ENCODE measurements at places on chromosomes 12 and 14.
A peak's percentile ranks its signal among the peaks of the same experiment; 100 is the strongest.

DNA sequence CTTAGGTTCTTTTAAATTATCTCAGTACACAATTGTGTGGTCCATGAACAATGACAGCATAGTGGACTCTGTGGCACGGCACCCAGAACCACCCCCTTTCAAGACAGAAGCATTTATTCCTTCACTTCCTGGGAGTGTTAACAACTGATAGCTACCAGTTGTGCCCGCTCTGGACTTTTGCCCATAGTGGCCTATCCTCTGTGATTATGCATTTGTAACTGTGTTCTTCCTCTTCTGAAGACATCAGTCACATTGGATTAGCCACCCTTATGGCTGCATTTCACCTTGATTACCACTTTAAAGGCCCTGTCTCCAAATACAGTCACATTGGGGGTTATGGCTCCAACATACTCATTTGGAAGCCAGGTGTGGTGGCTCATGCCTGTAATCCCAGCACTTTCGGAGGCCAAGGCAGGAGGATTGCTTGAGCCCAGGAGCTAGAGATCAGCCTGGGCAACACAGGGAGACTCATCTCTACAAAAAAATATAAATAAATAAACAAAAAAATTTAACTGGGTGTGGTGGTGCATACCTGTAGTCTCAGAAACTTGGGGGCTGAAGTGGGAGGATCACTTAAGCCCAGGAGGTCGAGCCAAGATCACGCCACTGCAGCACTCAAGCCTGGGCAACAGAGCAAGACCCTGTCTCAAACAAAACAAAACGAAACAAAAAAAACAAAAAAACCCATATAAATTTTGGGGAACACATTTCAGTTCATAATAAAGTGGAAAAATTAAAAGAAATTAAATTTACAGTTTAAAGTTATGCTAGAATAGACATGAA is 27.6 kb upstream of the PHC1 start:
- DNase-seq = no peak

GRCh38 chr12:131007031-131007739 is 53.5 kb downstream of the ADGRD1 start:
- no peak for DNase-seq

DNA sequence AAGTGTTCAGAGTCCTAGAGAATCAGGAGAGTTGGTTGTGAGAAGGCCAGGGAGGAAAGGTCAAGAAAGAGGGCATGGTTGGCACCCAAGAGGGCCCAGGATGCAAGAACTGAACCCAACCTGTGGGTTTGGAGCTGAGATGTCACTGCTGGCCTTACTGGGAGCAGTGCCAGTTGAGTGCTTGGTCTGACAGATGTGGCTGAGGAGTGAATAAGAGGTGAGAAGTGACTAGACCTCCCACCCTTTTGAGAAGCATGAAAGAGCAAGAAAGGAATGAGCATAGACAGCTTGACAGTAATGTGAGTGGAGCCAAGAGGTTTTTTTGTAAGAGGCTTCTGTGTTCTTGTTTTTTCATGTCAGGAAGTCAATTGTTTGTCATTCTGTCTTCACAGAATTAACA is 95.3 kb downstream of the FGD4 start:
- peak; percentile 17 for DNase-seq

- no peak for DNase-seq
Measured at GRCh38 chr14:100104006-100104352, 38.8 kb downstream of the EVL start.

DNA sequence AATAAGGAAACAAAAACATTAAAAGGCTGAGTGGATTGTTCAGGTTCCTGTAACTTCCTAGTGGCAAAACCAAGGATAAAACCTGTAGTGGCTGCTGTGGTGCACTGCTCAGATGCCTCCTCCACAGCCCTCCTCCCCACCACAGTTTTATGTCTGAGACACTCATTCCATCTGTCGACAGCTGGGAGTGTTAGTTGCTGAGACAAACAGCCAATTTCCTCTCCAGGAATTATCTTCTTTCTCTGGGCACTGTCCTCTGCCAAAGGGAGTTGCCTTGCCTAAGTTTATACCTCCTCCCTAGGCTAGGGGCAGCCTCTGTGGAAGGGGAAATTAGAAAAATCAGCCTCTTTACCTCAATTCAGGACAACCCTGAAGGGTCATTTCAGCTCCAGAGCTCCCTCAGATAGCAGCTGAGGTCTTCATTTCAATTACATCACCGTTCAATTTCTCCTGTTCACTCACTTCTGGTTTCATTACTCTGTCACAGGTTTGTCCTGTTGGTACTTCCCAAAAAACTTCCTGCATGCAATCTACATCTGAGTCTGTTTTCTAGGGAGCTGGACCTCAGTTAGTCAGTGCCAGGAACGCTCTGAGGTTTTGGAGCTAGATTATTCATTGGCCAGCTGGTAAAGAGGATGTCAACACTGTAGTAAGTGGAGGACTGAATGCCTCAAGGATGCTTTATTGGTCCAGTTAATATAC is 74.9 kb upstream of the ATP2B1 start:
- no peak for DNase-seq

- DNase-seq = peak; percentile 36
Measured at GRCh38 chr12:112988224-112988623, 9.9 kb downstream of the OAS2 start.

DNA sequence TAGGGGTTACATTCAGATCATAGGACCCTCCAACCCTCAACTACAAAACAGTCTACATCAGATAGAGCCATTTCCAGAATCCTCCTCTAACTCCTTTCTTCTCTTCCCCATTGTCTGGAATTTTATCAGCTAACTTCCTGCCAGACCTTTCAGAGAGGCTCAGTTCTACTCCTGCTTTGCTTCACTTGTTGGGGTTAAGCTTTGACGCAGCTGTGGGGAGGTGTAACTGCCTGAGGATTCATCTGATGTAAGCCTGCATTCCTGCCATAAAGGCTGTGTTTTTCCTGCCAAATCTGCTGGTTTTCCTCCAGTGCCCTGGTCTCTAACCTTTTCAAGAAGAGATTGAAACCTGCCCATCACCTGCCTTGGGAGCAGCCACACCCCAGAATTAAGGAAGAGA is 16.9 kb downstream of the DHRS2 start:
- no peak for DNase-seq

GRCh38 chr14:89616425-89616824 is 199.4 kb upstream of the FOXN3 start:
- DNase-seq = no peak

DNA sequence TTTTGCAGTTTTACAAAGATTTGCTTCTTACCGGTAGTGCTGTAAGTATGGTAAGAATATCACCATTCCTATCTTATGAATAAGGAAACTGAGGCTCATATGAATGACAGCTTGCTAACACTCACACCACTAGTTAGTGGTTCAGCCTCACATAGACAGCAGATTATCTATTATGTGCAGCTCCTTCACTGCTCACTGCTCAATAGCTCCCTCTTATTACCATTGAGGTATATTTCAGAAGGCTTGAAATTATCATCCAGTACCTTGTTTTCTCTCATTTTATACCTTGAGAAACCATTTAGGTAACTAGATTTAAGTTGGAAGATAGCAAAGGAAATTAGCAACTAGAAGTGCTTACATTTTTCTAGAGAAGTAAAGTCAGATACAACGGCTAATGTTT is 15.5 kb downstream of the RIC8B start:
- DNase-seq = no peak

GRCh38 chr12:94116191-94116590 is 32.2 kb upstream of the PLXNC1 start:
- no peak for DNase-seq

- no peak for DNase-seq
Measured at GRCh38 chr12:86257134-86257533, 943 bp upstream of the MGAT4C start.

- no peak for DNase-seq
Measured at GRCh38 chr12:53505086-53505485, 2.2 kb downstream of the NPFF start.

All from activated CD4-positive, alpha-beta T cell treated with anti-CD3 and anti-CD28 coated beads for 48 hours (primary cell).